ENCODE measurements at places on chromosomes 2 and 18.

DNA sequence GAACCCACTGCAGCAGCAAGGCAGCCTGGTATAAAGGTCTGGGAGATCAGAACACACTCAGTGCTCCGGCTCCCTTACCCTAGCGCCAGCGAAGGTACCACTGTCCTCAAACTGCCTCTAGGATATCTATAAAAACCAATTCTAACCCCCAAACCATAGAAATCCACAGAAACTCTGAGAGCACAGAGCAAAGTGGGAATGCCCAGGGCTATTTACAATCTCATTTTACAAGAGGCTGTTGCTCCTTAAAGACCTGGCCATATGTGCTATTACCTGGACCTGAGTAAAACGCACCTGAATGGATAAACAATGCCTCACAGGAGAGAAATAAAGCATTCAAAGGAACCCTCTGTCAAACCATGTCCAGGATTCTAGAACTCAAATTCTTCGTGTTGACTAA, 4.3 kb downstream of the STK39 start:
- DNase-seq: no peak

GRCh38 chr2:134674687-134675086, 44.1 kb downstream of the TMEM163 start:
- DNase-seq: no peak

GRCh38 chr18:56162311-56163265, 475.8 kb downstream of the TXNL1 start:
- DNase-seq: no peak

DNA sequence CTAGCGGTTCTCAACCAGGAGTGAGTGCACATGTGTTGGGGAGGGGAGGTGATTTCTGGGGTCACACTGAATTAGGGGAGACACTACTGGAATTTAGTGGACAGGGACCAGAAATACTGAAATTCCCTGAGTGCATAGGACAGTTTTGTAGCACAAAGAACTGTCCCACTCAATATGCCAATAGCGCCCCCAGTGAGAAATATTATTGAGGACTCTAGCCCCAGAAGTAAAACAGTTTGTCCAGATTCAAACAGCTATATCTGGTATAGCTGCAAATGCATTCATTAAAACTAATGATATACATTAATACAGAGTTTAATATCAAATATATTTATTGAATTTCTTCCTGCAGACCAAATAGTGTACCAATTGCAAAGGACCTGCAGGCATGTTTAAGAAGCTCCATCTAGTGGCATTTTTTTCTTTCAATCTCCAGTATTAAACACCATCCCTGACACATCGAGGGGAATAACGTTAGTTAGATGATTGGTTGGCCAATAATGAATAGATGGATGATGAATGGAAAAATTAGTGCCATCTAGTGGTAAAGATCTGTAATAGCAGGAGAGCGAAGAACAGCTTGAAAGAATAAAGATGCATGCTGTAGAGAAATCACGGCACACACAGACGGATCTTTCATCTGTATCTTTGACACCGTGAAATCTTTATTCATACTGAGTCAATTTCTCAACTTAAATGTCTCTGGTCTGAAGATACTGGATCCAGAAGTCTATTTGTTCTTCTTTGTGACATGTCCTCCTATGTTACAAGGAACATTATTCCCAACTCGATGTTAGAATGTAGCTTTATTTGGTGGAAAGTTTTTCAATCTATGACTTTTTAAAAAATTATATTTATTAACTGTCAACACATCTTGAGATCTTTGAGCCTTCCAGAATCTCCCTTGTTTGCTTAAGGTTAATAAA, 62.5 kb downstream of the DHRS9 start:
- peak; percentile 10 for DNase-seq

DNA sequence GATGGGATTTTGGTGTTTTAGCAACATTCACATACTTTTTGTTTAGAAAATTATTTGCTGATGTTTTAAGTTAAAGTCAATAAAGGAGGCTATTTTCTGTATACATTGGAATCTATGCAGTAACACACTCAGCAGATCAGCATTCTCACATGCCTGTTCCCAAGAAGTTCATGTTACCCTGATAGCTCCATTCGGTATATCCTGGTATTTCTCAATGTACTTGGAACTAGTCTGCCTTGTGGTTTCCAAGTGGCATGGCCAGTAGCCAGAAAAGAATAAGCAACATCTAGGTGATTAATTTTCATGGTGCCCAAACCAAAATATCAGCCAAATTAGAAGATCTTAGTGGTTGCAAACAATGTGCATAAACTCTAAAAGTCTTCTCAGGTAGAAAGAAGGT, 5.2 kb upstream of the NCAPH start:
- DNase-seq: peak; percentile 56

GRCh38 chr18:31791817-31792579, 31.3 kb upstream of the SLC25A52 start:
- DNase-seq: no peak

- DNase-seq: no peak
Observed at GRCh38 chr18:28791101-28791500, 614.2 kb upstream of the CDH2 start.

DNA sequence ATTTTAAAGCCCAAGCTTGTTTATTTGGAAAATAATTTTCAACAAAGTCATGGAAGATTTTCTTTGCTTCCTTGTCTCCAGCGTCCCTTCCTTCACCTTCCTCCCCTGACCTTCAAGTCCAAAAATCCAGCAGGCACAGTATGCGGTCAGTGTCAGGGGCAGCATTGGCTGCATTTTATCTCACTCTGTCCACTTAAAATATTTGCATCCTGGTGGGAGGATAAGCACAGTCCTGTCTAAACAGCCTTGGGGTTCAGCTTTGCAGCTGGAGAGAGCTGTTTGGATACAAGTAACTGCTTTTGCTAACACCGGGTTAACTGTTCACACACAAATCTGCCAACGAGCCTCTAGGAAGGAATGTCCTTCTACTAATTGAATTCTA, 318.1 kb downstream of the PDE11A start:
- DNase-seq: no peak

DNA sequence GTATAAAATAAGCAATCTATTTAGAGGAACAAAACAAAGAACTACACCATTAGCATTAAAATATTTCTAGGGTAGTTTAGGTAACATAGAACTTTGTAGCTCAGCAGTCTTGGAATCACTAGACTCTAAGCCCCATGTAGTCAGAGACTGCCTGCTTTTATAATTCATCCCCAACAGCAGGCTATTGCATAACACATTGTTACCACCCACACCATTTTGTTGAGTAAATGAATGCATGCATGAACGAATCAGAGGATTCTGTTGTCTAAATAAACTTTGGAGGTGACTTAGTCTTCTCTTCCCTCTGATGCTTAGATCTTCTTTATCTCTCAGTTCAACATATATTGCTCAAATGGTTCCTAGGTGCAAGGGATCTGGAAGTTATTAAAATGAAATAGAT, 167.6 kb upstream of the TNP1 start:
- DNase-seq: no peak

DNA sequence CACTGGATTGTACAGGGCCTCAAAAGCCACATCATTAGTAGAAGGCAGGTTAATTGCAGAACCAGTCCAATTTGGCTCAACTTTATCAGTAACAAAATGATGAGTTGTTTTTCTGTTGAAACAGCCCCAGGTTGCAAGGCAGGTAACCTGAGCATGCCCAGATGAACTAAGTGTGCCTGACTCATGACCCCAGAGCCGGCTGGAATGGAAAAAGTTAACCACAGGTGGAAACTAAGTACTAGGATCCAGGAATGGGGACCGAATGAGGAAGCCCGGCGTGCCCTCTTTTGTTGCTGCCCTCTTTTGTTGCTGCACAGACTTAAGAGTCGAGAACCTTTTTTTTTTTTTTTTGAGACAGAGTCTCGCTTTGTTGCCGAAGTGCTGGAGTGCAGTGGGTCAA, 79.5 kb upstream of the YWHAQ start:
- no peak for DNase-seq

- DNase-seq: no peak
Observed at GRCh38 chr2:37892436-37893114, 32.5 kb upstream of the RMDN2 start.

DNA sequence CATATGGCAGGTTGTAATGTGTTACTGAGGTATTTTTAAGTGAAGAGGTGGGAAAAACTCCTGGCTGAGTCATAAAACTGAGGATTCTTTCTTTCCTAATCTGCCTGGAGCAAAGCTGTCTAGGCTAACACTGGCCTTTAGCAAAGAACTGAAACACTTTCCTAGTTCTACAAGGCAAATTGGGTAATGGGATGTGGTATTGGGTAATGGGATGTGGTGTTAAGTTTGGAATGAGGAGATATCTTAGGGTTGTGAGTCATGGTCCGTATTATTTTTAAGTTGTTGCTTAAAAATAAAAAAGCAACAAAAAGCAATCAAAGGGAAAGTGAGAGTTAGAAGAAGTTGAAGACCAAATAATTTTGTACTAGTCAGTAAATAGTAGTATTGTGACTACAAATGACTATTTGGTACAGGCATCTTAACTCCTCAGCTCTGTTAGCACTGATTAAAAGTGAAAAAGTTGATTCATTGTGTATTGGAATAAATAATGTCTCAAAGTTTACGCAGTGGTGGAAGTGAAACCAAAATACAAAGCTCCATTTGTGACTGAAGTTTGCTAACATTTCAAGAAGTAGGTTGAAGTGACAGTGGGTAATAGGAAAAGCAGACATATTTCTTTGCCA, 216.8 kb downstream of the CAMKMT start:
- no peak for DNase-seq

DNA sequence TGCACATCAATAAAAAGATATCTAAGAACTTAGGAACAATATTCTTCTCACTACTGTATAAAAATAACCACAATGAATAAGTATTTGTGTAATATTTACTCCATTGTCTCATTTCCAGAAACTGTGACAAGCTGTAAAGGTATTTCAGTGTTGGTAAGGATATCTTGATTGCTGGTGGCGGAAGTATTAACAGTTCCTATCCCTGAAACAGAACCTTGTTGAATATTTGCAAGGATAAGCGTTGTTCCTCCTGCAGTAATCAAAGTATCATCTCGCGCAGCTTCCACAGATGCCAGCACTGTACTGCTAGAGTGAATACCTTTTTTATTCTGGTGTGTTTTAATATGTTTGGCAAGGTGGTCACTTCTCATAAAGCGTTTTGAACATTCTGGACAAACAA, 55.3 kb downstream of the SP3 start:
- DNase-seq: no peak

DNA sequence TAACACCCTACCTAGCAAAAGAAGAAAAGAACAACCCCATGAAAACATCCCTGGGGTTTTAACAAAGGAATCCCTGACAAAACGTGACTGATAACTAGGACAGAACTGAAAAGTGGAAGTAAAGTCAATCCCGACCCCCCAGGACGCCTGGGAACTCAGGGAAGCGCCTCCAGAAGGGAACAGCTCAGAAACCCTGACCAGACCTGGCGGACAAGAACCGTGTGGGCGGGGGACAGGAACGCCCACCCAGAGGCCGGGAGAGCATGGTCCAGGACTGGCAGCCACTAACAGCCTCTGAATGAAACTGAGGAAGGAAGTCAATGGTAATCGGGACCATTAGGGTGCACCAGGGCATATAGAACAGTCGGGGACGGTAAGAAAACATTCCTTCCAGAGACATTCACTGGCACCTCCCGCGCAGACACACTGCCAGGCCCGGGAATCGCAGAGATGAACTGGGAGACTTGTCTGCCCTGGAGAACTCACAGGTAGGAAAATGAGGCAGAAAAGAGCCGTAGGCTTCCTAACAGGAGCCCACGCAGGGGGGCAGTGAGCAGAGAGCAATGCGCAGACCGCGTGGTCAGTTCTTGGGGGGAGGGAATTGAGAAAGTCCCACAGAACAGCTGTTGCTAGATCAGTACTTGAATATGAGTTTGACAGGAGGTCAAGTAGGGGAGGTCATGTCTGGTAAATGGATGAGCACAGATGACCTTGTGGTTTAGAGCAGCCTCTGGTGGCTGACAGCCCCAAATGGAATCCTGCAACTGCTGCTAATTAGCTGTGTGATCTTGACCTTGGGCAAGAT, 1.3 kb upstream of the TBC1D8 start:
- DNase-seq: no peak

DNA sequence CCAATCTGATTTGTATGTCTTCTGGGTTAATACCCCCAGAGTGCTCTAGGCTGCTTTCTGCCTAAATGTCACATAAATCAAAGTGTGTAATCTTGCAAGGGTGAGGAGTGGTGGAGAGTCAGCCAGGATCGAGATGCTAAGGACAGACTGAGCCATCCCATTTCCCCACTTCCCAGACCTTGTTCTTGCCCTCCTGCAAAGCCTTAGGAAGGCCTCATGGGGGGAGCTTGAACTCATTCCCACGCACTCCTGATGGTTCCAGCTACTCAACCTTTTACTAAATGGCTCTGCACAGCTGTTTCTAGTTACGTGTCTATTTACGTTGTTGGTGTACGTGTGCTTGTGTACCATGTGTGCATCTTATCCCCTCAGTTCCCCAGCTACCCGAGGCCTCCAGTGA, 423.6 kb upstream of the TNP1 start:
- DNase-seq: no peak

- no peak for DNase-seq
Observed at GRCh38 chr2:149470046-149470445, 117.5 kb downstream of the MMADHC start.

DNA sequence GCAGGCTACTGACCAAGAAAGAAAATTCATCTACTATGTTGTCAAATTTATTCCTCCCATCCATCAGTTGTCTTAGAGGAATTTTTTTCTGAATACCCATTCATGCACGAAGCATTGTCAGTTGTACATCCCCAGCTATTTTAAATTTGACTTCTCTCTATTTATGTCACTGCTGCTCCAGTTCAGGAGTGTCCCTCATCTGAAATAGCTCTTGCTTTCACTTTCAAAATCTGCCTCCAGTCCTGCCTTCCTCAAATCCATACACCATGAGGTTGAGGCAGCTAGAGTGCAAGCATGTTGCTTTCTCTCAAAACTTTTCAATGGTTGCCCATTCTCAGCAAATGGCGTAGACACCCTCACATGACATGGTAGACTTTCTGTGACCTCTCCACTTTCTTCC, 335.4 kb upstream of the CDH2 start:
- no peak for DNase-seq

- DNase-seq: no peak
Observed at GRCh38 chr2:226445216-226445861, 354.3 kb downstream of the IRS1 start.

DNA sequence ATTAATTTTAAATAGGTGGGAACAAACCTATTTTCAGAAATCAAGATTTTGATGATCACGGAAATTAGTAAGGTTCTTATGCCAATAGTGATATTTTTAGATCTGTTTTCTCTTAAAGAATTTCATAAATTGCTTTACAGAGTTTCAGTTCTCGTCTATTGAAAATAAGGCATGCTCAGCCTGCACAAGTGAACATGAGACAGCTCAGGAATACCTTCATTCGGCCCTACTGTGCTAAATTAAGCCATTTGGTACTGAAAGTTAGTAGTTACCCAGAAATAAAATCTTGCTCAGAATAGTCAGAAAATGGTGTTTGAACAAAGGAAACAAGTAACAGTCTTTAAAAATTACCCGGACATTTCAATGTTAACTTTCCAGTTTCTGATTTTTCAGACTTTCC, 60.4 kb downstream of the DLGAP1 start:
- no peak for DNase-seq

GRCh38 chr2:225889452-225889851, 489.9 kb downstream of the NYAP2 start:
- peak; percentile 11 for DNase-seq

GRCh38 chr18:61946449-61946848, 53.6 kb upstream of the RNF152 start:
- DNase-seq: no peak
